ENCODE measurements at places on chromosomes 6 and 20.

DNA sequence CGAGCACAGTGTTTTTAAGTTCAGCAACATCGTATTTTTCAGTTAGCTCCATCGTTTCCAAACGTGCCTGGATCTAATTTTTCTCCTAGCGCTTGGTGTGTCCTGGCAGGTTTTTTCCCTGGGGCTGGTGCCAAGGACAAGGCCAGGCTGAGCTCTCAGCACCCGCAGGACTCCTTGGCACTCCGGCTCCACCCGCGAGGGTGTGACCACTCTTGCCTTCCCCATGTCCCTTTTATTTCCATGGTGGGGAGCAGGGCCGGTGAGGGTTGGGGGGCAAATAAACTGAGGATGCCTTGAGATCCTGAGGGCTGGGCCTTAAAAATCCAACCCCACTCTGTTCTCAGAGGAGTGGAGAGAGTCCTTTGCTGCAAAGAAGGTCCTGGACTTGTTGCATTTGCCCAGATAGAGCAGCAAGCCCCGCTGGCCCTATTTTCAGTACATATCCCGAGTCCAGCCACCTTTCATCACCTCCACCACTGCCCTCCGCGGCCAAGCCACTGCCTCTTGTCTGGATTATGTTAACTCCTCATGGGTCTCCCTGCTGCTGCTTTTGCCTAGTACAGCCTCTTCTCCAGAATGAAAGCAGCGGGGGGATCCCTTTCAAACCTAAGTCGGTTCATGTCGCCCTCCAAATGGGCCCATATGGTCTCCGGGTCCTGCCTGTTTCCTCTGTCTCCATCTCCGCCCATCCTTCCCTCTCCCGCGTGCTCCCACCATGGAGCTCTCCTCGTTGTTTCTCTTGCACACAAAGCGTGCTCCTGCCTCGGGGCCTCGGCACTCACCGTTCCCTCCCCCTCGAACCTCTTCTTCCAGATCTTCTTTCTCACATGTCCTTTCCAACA is 4.5 kb upstream of the RAB44 start:
- no peak for DNase-seq

DNA sequence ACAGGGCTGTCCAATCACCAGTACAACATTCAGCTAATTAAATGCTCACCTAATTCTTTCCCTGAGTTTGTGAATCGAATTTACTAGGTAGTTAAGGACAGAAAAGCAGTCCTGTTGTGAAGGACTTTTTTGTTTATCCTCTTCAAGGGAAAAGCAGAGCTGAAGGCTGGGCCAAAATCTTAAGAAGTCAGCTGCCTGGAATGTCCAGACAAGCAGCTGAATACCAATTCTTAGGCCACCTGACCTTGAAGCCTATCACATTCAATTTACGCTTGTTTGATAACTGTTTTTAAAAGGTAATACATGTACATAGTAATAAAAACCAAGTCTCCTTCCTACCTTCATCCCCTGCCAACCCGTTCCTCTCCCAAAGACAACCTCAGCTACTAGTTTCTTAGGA is 56.4 kb downstream of the UQCC1 start:
- DNase-seq = no peak

DNA sequence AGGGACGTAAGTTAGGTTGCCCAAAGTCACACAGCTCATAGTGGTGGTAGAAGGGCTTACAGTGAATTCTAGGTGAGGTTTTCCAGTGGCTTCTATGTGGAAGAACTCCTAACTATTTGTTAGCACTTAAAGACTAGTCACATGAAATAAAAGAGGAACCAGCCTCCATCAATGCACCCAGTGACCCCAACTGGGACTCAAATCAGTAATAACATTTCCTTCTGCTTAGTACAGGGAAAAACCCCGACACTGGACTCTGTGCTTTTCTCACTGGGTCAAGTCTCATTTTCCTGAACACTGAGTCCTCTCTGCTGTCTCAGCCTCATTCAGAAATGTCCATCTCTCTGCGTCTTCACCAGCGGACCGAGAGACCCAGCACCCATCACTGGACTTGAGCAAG is 89.2 kb downstream of the SLC22A23 start:
- no peak for DNase-seq

- DNase-seq = no peak
These were observed 154.3 kb downstream of the ANKRD60 start for GRCh38 chr20:58073945-58074856.

DNA sequence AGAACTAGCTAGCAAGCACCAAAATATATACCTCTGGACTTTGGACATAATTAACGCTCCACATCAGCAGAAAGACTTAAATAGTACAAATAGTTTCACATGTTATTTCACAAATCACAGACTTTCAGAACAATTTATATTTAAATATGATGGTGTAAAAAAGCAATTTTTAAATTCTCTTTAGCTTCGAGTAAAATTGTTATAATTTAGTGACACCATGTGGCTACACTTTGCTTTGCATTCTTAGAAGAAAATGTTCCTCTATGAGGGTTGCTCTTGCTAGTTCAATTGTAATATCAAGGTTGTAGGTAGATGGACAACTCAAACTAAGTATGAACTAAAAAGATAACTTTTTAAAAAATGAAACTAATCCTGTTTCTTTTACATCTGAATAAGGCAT is 69.0 kb downstream of the BTBD9 start:
- DNase-seq = no peak
